ENCODE measurements at places on chromosomes 11 and 22. TPM values are rescaled to one million over a fixed set of nuclear protein-coding genes. Genes with fewer than 3 reads are reported as not detected.

The KCNK7 gene
- total RNA-seq: 1.3 TPM

The IRAG1 gene
- total RNA-seq: not detected

The C11orf91 gene
- total RNA-seq: not detected

The IFITM1 gene
- 256 TPM for total RNA-seq

The LYVE1 gene
- total RNA-seq: not detected
